ENCODE measurements at places on chromosomes 16 and 17.
A peak's percentile ranks its signal among the peaks of the same experiment; 100 is the strongest.

DNA sequence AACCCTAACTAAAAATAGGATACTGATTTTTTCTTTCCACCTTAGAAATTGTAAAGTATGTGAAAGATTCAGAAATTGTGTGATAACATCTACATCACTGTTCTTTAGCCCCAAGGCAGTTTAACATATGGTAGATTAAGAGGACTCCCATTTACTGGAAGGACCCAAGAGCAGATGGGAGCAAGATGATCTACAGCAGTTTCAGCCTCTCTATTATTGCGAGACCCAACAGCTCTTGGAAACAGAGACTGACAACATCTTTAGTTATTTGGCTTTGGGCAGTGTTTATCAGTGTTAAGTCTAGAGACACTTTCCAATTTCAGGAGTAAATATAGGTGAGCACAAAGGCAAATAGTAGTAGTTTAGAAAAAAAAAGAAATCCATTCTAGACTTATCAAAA, 124.9 kb upstream of the CORO6 start:
- no peak for DNase-seq

DNA sequence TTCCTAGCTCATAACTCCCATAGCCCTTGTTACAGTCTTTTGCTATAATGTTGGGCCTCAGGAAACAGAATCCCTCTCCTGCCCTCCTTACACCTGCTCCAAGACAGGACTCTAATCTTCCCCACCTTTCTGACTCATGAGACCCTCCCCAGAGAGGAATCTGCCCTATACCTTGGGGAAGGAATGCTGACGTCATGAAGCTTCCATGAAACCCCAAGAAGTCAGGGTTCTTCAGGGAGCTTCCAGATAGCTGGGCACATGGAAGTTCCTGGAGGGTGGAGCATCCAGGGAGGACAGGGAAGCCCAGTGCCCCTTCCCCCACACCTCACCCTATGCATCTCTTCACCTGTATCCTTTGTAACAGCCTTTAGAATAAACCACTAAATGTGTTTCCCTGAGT, 285.7 kb downstream of the SOX9 start:
- DNase-seq = no peak

DNA sequence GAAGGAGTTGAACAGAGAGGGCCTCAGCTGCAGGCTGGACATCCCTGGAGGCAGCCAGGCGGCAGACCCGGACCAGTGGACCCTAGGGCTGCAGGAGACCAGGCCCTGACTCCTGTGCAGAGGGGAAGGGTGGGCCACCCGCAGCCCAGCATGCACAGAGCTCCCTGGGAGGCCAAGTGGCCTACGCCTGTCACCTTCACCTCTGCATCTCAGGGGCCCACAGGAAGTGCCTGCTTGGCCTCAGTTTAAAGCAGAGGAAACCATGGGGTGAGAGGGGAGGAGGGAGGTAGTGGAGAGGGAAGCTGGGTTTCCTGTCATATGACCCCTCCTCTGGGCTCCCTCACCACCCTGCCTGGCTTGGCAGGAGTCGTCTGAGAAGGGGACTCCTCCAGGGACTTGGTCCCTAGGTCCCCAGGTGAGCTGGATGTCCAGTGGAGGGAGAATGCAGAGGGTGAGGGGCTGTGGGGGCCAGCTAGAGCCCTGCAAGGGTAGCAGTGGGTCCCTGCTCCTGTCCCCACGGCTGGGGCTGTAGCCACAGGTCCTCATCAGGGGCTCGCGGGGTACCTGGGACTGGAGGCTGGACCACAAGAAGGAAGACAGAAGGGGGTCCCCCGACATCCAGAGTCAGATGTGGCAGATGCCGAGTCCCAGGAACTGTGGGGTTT, at the start of gene TMC8:
Gene TMC8 (plus strand): TSS at position 335 of the 665 bp plus-strand sequence. CDS start 818 bp downstream, outside the sequence.
- peak; percentile 87 for DNase-seq

GRCh38 chr16:80175011-80175410, 365.8 kb upstream of the DYNLRB2 start:
- no peak for DNase-seq

GRCh38 chr16:15974057-15974456, 24.6 kb downstream of the ABCC1 start:
- DNase-seq = no peak

DNA sequence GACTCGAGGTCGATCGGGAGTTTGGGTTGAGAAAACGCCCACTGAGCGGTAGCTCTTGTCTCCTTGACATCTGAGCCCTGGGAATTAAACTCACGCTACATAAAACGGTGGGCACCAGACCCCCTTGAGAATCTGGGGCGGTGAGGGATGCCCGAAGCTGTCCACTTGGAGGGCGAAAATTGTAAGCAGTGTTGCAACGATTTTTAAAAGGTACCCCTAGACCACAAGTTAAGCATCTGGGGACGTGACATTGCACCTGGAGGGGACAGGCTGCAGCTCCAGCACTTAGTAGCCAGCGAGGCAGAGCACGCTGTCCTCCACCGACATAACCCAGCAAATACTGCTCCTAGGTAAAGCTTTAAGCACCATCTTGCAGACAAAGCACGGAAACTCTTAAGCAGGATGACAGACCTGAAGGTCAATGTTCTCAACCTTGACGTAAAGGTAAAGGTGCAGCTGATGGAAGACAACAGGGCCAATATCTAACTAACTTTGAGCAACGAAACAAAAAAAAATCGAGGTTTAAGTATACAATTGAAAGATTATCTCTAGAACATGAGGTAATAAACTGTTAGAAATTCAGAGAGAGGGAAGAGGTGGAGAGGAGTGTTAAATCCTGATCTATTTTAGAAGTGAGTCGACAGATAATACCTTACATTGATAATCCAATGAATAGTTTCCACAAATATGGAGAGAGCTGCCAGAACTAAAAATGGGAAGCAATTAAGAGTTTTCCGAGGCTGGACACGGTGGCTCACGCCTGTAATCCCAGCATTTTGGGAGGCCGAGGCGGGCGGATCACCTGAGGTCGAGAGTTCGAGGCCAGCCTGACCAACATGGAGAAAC, 921 bp upstream of the CDR2 start:
- no peak for DNase-seq

GRCh38 chr16:51137097-51137496, 14.0 kb downstream of the SALL1 start:
- no peak for DNase-seq

DNA sequence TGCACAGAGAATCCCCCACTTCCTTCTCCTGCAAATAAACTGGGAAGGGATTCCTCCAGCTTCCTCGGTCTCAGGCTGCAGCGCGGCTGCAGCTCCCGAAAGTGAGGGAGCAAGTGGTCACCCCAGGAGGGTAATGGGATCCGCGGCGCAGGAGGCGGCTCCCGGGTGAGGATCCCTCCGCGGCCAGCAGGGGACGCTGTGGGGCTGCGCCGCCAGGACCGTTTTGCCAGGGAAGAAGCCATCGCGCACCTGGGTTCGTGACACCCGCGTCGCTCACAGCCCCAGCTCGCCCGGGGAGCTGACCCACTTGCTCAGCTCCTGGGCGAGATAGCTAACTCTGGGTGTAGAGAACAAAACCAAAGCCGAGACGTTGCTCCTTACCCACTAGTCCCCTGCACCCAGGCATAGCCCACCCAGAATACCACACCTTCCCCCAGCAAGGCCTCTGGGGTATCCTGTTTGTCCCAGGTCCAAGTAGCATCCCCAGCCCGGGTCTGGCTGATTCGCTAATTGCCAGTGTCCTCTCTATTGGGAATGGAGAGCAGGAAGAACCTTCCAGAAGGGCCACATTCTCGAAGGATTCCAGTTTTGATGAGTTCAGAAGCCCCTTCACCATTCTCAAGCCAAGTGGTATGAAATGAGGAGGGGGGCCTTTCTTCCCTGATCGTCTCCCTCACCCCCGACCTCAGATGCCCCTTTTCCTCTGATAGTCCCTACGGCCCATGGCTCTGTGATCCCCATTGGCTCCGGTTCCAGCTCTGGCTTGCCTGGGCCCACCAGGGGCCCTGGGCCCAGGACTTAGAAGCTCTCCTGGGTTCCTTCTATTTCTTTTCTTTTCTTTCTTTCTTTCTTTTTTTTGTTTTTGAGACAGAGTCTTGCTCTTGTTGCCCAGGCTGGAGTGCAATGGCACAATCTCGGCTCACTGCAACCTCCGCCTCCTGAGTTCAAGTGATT, 14.1 kb downstream of the CYGB start:
- peak; percentile 94 for DNase-seq

GRCh38 chr17:81978524-81979298, 1.3 kb downstream of the ASPSCR1 start:
- no peak for DNase-seq

- DNase-seq = no peak
Measured at GRCh38 chr17:19384723-19385391, 2.1 kb downstream of the MFAP4 start.

All from activated CD8-positive, alpha-beta memory T cell treated with anti-CD3 and anti-CD28 coated beads for 24 hours (primary cell).